CD4-positive, alpha-beta T cell treated with Interleukin-4 for 1 hour (primary cell): ENCODE measurements at places on chromosomes 11 and 22.
A peak's percentile ranks its signal among the peaks of the same experiment; 100 is the strongest.

DNA sequence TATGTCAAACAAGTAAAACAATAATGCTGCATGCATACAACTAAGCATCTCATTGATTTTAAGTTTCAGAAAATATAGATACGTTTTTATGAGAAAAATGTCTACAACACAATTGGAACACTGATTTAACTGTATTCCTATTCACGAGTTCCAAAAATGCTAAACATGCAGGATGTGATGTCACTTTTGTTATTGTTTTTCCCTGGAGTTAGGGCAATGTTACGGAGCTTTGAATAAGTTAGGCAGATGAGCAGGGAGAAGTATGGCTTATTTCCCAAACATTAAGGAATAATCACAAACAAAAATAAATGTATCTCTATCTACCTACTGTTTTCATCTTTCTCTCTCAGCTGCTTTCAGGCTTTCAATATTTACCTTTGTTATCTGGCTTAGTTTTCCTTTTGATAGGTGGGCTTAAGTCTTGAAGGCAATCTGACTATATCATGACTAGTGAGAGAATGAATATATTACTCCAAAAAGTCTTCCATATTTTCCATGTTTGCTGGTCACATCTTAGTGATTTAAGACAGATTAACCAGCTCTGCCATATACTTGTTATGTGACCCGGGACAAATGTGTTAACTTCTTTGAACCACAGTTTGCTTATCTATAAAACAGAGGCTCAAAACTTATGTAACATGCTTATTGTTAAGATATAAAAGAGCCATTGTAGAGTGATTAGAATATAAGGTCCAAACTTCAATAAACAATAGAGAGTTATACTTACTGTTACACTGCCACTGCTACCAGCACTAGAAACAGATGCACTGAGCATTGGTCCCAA lies 854.4 kb upstream of the CCDC90B start:
- DNase-seq: no peak

GRCh38 chr22:21760640-21761039 lies 25.0 kb upstream of the YPEL1 start:
- DNase-seq: no peak

- DNase-seq: no peak
Observed at GRCh38 chr11:7673724-7674434, 579 bp upstream of the CYB5R2 start.

- no peak for DNase-seq
Observed at GRCh38 chr11:46588915-46589314, 4.9 kb downstream of the AMBRA1 start.

DNA sequence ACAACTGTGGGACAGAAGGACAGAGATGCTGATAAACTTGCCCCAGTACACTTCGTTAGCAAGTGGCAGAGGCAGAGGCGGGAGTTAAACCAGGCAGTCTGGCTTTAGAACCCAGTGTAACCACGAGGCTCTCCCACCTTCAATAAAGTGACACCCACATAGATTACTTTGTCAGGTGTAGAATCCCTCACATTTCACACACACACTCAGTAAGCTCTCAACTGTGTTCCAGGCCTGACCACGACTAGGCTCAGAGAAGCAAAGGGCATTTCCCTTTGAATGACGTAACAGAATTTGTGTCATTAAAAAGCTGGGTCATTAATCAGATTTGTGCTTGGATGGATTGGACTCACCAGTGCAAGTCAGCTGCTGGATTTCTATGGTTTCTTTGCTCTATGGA lies 118.3 kb upstream of the RCN1 start:
- no peak for DNase-seq

- peak; percentile 25 for DNase-seq
Observed at GRCh38 chr11:4539603-4540219, 5.3 kb upstream of the OR52M1 start.

DNA sequence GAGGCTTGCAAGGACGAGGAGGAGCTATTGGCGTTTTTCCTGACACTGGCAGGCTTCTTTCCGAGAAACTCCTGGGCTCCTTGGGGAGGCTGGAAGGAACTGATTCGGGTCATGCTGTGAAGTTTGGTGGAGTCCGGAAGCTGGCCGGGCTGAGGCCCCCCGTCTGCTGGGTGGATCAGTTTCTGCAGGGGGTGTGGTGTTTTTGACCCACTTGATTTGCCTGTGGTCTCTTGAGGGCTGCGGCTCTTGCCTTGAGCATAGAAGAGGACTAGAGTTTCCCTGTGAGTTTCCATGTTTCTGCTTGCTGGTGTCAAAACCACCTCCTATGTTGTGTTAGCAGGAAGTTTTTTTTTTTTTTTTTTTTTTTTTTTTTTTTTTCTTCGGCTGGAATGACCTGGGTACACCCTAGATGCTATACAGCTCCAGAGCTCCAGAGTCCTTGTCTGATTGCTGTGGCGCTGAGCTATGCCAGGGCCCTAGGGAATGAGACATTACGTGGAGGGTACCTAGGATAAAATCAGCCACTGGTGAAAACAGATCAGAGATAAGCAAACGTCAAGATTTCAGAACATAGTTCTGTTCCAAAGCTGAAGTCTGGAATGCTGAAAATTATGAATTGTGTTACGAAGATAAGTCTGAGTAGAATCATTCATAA lies 728 bp downstream of the TBC1D22A start:
- DNase-seq: peak; percentile 54

GRCh38 chr11:79440571-79441460 lies at the start of gene TENM4:
Gene TENM4, minus strand, starts transcription at chr11:79441030. Its CDS starts 371,086 bp downstream, at chr11:79069944.
- no peak for DNase-seq

- DNase-seq: no peak
Observed at GRCh38 chr11:64306876-64307622, 1.7 kb downstream of the ESRRA start.

- no peak for DNase-seq
Observed at GRCh38 chr11:2273311-2273710, 2.9 kb upstream of the ASCL2 start.

DNA sequence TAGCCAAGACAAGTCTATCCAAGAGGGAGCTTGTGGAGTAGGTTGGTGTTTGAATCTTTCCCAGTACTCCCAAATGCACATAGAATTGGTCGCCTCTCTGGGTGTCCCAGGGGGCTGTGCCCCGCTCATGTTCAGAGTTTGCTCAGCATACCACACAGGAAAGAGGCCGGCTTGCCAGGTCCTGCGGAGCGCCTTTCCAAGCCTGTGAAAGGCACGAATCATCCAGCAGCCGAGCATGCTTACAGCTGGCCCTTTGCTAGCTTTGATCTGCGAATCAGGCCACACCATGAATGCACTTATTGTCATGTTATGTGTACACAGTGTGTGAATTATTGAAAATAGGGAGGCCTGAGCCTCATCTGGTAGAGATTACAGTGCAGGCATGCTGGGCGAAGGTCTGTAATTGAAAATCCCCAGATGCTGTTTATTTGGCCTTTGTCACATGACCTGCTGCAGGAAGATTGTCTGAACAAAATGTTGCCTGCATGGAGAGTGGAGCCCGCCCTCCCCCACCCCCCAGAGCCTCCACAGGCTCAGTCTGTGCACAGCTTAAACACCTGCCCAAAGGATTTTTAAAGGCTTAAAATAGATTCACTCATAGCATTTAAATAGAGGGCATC lies 163.3 kb upstream of the RASSF10 start:
- DNase-seq: no peak

DNA sequence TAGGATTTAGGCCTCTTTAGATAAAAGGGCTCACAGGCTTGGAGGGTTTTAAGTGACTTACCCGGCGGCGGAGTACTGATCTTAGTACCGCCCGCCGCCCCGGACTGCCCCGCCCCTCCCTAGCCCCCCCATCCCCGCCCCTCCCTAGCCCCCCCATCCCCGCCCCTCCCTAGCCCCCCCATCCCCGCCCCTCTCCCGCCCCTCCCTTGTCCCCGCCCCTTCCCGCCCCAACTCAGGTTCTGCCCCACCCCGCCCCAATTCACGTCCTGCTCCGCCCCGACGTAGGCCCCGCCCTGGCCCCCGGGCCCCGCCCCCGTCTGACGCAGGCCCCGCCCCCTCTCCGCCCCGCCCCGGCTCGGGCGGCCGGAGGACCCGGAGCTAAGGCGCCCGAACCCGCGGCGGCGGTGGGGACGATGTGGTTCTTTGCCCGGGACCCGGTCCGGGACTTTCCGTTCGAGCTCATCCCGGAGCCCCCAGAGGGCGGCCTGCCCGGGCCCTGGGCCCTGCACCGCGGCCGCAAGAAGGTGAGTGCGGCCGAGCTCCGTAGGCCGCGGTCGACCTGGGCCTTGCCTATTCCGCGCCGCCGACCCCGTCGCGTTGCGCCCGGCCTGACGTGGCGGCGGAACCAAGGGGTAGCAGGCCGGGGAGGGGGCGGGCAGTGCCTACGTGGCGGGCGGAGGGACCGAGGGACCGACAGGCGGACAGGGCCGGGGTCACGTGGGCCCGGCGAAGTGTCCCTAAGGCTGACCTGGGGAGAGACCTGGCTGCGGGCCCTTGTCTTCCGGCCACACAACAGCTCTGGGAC lies at the start of gene SCYL1:
TSS of gene SCYL1 (plus strand) at position 343 of the 805 bp plus-strand sequence. CDS start at position 414, 71 bp downstream.
- DNase-seq: peak; percentile 88

- DNase-seq: no peak
Observed at GRCh38 chr11:119687373-119688046, 41.5 kb downstream of the NECTIN1 start.

GRCh38 chr22:24146194-24146616 lies 35.1 kb upstream of the SUSD2 start:
- no peak for DNase-seq

DNA sequence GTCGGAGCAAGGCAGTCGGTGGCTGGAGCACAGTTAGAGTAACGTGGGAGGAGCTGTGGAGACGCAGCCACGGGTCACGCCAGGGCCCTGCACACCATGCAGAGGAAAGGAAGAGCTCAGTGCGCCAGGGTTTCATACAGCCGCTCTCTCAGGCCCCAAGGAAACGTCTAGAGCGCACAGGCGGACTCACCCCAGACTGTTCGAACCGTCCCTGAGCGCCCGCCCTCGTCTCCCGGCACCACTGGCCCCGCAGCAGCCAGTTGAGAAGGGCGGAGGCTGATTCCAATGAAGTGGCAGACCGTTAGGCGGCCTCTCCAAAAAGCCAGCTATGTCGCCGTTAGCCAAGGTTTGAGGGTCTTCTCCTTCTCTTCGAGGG lies 483 bp upstream of the HYLS1 start:
- no peak for DNase-seq

DNA sequence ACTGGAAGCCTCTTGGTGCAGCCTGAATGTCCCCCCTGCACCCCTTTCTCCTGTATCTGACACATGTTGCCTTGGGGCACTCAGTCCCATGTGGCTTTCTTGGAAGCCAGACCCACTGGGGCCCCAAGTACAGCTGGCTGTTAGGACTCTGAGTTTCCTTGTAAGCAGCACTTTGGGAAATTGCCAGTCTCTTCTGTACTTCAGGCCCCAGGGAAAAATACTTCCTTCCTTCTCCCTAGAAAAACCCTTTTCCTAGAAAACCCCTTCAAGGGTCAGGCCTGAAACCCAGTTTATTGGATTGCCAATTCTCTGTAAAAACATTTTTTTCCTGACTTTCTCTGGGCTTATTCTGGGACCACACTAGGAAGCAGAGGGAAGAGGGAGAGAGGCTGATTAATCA lies 360.3 kb downstream of the TENM4 start:
- no peak for DNase-seq

GRCh38 chr11:27679136-27680015 lies 20.9 kb downstream of the BDNF start:
- no peak for DNase-seq

DNA sequence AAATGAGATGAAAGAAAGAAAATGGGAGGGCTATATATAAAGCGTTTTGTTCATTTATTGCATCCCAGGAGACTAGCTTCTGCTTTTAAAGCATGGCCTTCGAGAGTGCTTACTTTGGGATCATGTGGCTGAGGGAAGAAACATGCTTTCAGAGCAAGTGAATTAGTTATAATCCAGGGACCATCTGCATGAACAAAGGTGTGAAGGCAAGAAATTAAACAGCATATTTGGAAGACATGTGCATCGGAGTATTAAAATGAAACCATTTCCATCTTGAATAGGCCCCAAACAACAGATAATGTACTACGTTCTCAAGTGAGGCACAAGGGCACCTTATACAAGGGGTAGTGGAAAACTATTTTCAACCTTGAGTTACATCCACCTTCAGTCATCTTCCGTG lies 51.4 kb downstream of the ZBTB44 start:
- no peak for DNase-seq

- no peak for DNase-seq
Observed at GRCh38 chr11:133922078-133922870, 34.5 kb downstream of the IGSF9B start.

DNA sequence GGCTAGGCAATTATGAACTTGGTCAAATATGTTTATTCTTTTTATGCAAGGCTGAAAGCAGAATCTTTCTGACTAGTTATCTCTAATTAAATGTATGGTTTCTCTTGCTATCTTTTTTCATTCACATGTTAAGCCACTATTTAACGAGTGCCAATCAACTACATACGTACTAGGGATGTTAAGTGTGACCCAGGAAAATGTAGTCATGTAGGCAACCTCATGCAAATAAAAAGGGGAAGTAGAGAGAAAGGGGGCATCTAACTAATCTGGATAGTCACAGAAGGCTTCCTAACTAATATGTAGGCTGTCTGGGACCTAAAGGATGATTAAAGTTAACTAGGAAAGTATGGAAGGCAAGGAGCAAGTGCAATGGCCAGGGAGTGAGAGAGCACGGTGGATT lies 23.5 kb downstream of the TBRG1 start:
- no peak for DNase-seq

GRCh38 chr11:119673052-119673758 lies 55.8 kb downstream of the NECTIN1 start:
- no peak for DNase-seq

DNA sequence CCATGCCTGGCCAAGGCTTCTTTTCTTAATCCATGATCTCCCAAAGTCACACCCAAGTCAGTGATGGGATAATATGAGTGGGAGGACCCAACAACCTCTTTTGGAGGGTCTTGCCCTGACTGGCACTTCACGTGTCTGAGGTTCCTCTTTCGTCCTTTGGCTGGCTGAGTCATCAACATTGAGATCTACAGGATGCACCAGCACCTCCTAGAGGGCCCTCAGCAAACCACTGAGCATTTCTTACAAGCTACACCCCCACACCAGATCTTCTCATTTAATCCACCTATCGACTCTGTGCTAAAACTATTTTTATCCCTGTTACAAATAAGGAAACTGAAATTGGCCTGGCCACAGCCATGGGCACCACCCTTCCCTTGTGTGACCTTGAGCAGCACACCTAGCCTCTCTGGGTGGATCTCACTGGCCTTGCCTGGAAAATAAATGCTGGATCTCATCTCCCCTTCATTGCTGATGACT lies 63.4 kb downstream of the FLI1 start:
- peak; percentile 82 for DNase-seq

GRCh38 chr11:115219376-115219775 lies 284.8 kb downstream of the CADM1 start:
- DNase-seq: no peak

GRCh38 chr22:31192513-31192912 lies 19.6 kb upstream of the LIMK2 start:
- no peak for DNase-seq

DNA sequence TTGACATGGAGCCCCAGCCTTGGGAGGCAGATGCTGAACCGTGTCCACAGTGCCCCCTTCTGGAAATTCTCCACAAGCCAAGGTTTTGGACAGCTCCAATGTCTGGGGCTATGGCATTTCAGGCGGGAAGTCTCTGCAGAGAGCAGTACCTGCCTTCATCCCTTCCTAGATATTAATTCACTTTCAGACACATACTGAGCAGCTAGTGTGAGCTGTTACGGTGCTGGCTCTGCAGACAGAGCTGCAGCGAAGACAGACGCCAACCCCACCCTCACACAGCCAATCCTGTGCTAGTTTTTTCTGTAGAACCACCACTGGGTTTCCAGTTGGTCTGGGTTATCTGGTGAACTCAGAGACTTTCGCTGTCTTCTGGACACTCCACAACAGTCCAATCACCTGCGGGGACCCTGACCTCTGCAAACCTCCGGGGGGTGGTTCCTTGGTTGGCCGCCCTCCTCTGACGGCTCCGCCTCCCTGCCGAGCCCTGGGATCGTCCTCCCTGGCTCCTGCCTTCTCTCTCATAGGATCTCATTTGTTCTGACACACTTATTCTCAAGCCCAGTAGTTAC lies 9.1 kb downstream of the LMF2 start:
- DNase-seq: peak; percentile 79
